Fibroblast of mammary gland (primary cell): ENCODE measurements at places on chromosomes 16 and 17.

DNA sequence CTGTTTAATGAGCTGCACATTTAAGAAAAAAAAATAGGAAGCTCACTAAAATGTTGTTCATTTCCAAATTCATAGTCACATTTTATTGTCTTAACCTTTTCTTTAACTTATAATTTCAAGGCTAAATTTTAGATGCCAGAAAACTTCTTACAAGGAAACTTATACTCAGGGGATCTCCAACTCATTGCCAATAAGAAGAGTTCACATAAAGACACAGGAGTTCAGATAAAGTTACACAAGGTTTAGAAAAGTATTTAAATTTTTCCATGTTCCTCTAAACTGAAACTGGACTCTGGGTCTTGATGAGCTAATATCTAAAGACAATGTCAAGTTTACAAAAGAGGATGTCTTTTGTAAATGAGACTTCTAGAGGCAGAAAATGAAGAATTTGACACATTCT is 190.7 kb upstream of the KCNJ16 start:
- no peak for DNase-seq

- peak; percentile 74 for DNase-seq
These were observed 20.5 kb upstream of the SPACA3 start for GRCh38 chr17:32971171-32971570.

DNA sequence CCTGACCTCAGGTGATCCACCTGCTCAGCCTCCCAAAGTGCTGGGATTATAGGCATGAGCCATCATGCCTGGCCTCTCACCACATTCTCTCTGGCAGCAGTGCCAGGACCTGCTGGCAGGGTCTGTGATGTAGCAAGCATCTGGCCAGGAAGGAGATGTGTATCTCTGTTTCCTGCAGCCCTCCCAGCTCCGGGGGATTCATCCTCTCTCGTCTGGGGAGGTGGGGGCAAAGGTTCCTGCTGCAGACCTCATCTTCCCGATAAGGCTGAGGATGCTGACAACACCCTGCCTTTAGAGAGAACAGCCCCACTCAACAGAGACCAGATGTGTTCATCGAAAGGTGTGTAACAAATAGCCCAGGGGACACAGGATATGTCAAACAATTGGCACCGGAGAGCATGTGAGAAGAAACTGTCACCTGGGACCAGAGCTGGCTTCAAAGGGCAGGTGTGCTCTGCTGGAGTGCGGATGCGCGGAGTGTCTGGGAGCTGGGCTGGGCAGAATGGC is 54.8 kb upstream of the SEC14L1 start:
- no peak for DNase-seq

GRCh38 chr17:47810901-47811635 is 10.5 kb downstream of the OSBPL7 start:
- no peak for DNase-seq

DNA sequence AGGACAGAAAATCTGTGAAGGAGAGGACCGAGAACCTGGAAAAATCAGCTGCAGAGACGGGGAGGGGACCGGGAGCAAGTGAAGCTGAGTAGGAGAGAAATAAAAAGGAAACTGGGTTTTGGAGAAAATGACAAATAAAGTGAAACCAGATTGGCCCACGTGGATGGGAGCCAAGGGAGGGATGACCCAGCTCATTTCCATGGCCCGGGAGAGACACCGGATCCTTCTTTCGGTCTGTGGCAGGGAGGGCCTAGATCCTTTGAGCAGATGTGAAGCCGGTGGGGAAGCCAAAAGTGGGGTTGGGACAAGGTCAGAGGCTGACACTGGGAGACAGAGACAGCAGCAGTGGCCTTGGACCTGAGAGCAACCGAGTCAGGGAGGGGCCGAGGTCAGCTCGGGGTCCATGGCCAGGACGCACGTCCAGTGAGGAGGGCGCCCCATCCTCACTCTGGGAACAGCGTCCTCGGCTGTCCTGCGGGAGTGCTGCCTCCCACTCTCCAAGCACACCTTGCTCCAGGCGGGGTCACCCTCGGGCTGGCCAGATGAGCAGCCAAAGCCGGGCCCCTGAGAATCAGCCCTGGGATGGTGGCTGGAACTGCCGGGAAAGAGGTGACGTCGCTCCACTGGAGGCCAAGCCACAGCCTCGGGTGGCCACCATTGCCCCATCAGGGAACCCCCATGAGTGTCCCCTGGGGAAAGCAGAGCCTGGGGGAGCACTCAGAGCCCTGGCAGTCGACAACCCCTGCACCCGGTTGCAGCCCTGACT is 50.8 kb upstream of the CDR2 start:
- peak; percentile 82 for DNase-seq

DNA sequence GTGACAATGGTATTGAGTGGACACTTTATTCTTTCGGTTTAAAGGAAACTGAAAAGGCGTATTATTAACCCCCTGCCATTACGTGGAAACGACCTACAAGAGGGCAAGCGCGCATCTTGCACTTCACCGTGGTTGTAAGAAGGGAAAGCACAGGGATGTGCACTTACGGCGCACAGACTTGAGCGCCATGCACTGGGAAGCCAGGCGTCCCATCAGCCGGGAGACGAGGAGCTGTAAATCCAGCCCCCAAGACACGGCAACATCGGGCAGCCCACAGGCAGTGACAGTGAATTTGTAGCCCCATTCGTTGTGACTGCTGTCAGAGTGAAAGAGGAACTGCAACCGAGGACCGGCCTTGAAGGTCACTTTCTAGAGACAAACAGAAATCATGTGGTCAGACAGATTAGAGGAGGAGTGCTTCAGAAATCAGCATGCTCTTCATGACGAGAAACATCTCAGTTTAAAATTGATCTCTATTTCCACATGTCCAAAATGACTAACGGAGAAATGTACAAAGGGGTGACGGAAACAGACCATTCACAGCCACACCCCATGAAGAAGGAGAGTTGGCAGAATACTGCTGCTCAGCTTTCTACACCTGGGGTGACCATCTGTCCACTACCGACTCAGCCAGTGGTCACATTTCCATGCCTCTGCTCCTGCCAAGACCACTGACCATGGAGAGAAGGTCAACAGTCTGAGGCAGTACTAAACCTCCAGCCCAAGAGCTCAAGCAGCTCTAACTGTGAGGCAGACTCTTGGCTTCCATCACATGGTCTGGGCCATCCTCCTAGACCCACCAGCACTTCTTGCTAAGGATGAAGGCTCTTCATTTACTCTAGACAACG is 68.6 kb downstream of the ZZEF1 start:
- peak; percentile 10 for DNase-seq

GRCh38 chr17:13888056-13888609 is 181.2 kb upstream of the COX10 start:
- peak; percentile 2 for DNase-seq

DNA sequence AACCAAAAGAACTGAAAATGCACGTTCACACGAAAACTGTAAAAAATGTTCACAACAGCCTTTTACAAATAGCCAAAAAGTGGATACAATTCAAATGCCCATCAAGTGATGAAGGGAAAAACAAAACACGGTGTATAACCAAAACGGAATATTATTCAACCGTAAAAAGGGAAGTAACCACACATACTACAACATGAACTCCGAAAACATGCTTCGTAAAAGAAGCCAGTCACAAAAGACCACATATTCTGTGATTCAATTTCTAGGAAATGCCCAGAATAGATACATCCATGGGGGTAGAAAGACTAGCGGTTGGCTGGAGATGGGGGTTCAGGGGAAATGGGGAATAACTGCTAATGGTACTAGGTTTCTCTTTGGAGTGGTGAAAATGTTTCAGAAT is 81.5 kb upstream of the TRAP1 start:
- DNase-seq: no peak

GRCh38 chr17:39861235-39861634 is 2.9 kb downstream of the IKZF3 start:
- no peak for DNase-seq

GRCh38 chr16:85057948-85058347 is 30.4 kb downstream of the KIAA0513 start:
- DNase-seq: no peak

- DNase-seq: no peak
These were observed 55.4 kb downstream of the VAC14 start for GRCh38 chr16:70745536-70746025.

GRCh38 chr17:76080768-76081287 is 1.8 kb downstream of the ZACN start:
- DNase-seq: no peak

DNA sequence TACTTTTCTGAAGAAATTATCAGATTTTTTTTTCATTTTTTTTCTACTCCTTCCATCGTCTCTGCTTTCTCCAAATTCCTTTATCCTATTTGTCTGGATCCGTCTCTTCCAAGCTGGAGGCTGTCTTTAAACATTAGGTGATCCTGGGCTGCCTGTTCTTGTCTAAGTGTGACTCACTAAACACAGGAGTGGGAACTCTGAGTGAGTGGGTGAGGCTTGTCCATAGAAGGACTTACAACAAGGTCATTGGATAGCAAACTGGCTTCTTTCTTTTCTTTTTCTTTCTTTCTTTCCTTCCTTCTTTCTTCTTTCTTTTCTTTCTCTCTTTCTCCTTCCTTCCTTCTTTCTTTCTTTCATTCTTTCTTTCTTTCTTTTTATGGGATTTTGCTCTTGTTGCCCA is 18.2 kb downstream of the ALOX15 start:
- DNase-seq: peak; percentile 61

- DNase-seq: peak; percentile 86
These were observed 19.7 kb downstream of the CDC42EP4 start for GRCh38 chr17:73292031-73292531.

- no peak for DNase-seq
These were observed 393.8 kb upstream of the KIF2B start for GRCh38 chr17:53428913-53429312.

DNA sequence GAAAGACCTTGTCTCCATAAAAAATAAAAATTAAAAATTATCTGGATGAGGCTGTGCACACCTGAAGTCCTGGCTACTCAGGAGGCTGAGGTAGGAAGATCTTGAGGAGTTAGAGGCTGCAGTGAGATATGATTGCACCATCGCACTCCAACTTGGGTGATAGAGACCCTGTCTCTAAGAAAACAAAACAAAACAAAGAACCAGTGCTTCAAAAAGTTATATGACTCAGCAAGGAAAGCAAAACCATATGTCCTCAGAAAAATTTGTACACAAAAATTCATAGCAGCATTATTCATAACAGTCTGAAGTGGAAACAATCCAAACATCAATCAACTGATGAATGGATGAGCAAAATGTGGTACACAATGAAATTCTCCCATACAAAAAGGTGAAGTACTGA is 48.9 kb downstream of the SLFN5 start:
- peak; percentile 88 for DNase-seq

GRCh38 chr16:1747934-1748333 is 23.4 kb downstream of the NME3 start:
- DNase-seq: no peak

DNA sequence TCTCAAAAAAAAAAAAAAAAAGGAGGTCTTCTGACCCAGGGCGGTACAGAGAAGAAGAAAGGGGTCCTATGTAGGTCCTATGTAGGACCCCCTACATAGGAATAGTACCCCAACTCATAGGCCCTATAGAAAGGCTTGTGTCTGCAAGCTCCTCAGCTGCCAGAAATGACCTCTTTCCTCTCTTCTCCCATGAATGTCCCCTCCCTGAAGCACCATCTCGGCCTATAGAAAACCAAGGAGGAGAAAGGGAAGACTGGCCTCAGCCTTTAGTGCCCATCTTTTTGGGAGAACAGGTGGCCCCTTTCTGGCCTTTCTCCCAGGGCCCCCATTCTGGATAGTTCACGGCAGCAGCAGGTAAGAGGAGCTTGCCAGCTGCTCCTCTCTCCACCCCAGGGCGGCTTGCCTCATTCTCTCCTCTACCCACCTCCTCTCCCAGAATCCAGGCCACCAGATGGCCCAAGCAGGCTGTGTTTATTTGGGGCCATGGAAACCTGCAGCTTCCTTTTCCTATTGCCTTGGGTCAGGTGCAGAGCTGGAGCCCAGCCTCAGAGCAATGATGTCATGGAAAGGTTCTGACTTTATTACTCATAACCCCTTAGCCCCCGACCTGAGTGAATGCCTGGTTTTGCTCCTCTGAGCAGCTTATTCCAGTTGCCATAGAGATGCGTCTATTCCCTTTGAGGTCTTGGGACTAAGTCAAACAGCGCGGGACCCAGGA is 1.6 kb upstream of the MRPL58 start:
- peak; percentile 69 for DNase-seq

- no peak for DNase-seq
These were observed 7.3 kb downstream of the PROCA1 start for GRCh38 chr17:28704219-28704858.

- DNase-seq: no peak
These were observed 15.4 kb downstream of the RGS11 start for GRCh38 chr16:260326-260725.

DNA sequence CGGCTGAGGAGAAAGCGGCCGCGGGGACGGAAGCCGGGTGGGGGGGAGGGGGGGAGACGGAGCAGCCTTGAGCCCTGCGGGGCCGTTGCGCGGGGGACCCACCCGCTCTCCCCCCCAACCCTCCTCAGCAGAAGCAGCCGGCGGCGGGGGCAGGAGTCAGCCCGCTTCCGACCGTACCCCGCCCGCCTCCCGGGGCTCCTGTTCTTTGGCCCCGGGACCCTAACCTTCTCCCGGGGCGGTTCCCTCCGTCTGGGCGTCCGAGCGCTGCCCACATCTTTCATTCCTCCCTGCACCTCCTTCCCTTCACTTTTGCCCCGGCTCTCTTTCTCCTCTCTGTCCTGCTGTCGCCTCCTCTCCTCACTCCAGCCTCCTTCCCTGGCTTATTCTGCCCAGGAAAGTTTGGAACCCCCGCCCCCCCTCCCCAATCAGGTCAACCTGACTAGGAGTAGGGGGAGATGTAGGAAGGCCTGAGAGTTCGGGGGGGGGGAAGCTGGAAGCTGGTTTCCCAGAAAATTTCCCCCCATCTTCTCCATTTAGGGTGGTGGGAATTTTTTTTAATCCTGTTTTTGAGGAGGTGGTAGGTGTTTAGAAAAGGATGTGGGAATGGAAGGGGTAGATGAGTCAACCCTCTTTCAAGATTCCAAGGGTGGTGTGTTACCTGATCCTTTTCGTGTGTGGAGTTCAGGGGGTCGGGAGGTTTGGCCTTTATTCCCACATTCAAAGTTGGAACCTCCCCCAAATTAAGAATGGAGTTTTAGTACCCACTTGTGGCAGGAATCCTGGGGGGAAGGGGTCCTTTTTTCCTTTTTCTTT is 427 bp upstream of the NLK start:
- peak; percentile 29 for DNase-seq

DNA sequence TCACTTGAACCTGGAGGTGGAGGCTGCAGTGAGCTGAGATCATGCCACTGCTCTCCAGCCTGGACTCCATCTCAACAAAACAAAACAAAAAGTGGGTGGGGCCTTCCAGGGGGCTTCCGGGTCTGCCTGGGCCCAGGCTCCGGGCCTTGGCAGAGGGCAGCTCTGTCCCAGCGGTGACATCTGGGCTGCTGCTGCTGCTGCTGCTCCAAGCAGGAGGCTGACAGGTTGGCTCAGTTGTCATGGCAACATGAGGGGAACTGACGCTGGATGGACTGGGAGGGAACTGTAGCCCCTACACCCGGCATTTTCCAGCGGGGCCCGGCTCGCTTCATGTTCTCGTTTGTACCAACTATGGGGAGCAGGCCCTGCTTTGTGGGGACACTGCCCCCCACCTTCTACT is 4.0 kb downstream of the BAIAP3 start:
- DNase-seq: no peak

DNA sequence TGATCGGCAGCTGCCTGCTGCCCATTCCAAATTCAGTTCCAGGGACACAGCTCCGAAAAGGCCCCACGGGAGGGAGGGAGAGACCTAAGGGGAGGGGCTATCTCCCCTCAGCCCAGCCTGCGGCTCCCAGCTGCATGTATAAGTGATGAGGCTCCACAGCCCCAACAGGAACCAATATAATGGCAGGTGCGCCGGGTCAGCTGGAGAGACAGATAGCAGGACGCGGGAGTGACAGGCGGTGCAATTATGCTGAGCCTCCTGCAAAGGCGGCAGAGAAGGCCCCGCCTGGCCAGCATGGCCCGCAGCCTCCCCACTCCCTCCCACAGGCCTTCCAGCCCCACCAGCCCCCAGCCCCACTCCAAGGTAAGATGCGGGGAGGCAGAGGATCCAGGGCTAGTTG is 8.1 kb upstream of the C1QL1 start:
- DNase-seq: no peak
